ENCODE measurements at places on chromosomes 11 and 22. TPM values are rescaled to one million over a fixed set of nuclear protein-coding genes. Genes with fewer than 3 reads are reported as not detected.

CHADL gene
- total RNA-seq = 15.5 TPM

INPP5J gene
- total RNA-seq = 43.2 TPM

SLC22A9 gene
- not detected for total RNA-seq

RCOR2 gene
- total RNA-seq = 7.5 TPM

- peak; percentile 74 for DNase-seq
Observed at GRCh38 chr11:94740083-94741021, 27.8 kb upstream of the AMOTL1 start.

- no peak for DNase-seq
Observed at GRCh38 chr22:26606611-26607010, 11.2 kb downstream of the CRYBB1 start.

GRCh38 chr22:44842417-44842816 lies 90.0 kb downstream of the ARHGAP8 start:
- no peak for DNase-seq

- no peak for DNase-seq
Observed at GRCh38 chr22:50573491-50574382, 4.5 kb downstream of the CPT1B start.

GRCh38 chr11:120465921-120466534 lies 45.5 kb upstream of the GRIK4 start:
- DNase-seq = no peak

DNA sequence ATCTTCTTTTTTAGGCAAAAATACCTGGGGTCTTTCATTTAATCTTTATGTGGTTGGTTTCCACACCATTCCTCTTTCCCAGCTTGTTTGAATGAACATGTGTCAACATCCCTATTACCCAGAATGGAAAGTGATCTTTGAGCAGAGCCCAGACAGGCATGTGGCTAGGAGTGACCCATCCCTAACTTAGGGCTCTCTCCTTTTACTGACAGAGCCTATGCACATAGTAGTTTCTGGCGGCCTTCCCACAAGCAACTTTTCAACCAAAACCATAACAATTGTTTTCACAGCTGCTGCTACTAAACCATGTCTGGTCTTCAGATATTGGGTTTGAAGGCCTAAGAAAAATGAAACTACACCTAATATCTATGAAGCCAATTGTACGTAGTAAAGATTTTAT lies 107.5 kb downstream of the TENM4 start:
- DNase-seq = no peak

DNA sequence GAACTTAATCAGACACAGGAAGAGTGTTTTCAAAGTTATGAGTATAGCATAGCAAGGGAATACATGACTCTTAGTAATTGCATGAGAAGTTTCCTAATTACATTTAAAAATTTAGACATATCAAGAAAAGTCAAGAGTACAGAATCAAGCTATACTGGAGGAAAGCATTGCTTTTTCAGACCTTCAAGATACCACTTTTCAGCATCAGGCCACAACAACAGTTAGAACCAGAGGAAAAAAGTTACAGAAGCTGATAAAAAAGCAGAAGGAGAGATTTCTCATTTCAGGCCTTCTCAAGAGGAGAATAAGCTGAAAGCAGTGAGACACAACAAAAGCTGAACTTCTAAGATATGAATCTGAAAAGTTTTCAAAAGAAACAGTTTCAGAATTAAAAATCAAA lies 28.1 kb upstream of the QSER1 start:
- DNase-seq = no peak

Data from right cardiac atrium (tissue), 5 donors.